ACHN (cell line): ENCODE measurements at places on chromosomes 12 and 14.

GRCh38 chr14:89283327-89284060 is 133.5 kb downstream of the FOXN3 start:
- DNase-seq: no peak

DNA sequence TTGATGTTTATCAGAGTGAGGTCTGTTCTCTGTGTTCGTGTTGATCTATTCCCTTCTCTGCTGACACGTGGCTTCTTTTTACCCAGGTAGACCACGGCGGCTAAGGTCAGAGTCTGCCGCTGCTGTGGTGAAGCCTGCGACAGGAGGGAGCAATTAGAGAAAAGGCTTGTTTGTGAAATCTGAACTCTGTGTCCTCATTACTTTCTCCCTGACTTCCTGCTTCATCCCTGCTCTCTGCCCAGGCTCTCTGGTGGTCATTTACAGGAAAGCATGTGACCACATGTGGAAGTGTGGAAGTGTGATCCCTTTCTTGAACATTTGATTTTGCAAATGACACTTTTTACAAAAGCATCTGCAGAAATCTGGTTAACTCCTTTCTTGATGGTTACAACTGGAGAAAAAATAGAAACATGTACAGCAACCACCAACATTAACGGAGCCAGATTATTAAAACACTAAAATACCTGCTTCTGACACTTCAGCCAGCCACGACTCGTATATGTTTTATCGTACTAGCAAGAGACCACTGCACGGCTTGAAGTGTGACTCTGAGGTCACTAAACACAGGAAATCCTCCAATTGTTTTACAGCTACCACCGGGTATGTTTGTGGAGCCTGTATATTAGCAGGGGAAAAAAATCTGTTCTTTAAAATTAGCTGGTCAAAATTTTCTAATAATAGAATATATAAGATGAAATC is 388.6 kb upstream of the TMPO start:
- DNase-seq: no peak

- DNase-seq: no peak
These were observed 14.9 kb upstream of the TTC7B start for GRCh38 chr14:90830931-90831701.

GRCh38 chr14:51828017-51828797 is 32.2 kb upstream of the GNG2 start:
- peak; percentile 18 for DNase-seq

DNA sequence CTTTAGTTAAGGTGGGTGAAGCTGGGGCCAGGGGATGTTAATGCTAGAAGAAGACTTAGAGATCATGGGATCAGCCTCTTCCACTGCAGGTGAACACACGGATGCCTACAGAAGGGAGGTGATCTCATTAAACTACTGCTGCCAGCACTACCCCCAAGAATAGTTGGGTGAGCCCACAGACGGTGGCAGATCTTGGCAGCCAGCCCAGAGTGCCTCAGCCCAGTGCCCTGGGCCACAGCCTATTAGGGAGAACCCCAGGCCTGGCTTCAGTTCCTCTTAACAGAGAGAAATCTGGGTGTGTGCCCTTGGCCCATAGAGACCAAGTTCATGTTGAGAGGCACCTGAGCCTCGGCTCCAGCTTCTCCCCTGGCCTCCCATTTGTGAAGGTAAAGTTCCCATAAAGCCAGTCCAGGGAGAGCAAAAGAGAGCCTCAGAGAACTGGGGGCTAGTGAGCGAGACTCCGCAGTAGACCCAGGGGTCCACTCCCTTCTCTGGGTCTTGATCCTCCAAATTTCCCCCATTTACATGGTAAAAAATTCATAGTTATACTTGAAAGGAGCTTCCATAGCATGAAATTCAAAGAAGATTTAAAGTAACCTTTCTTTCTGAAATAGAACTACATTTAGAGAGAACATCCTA is 125.0 kb upstream of the CCND2 start:
- no peak for DNase-seq

DNA sequence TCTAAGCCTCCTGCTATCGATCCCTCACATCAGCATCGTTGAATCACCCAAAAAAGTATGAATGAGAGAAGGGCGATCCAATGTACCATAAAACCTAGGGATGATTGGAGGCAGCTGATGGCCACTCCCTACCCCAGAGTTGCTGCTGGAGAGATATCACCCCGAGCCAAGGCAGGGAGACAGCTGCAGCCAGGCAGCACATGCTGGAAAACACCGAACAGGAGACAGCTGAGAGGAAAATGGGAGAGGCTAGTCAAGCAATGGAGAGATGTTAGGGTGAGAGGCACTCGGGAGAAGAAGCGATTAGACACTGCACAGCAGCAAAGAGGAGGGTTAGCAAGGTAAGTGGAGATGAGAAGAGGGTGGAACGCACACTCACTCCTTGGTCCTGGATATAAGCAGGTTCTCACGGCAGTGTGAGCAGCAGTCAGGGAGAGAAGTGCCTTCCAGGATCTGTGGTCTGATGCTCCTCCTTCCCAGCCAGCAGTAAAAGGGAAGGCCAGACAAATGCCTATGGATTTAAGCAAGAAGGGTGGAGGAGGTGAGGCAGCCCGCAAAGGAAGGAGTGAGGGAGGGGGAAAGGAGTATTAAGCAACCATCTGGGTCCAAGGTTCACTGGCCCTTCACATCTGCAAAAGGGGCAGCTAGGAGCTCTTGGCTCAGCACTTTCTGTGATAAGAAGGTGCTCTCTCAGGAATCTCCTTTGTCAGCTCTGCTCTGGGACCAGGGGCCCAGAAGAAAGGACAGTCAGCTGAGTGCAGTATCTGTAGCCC is at the start of gene SLC7A7:
TSS of gene SLC7A7 (minus strand) at position 495 of the 773 bp plus-strand sequence. CDS start 2,037 bp downstream, outside the sequence.
- DNase-seq: no peak

DNA sequence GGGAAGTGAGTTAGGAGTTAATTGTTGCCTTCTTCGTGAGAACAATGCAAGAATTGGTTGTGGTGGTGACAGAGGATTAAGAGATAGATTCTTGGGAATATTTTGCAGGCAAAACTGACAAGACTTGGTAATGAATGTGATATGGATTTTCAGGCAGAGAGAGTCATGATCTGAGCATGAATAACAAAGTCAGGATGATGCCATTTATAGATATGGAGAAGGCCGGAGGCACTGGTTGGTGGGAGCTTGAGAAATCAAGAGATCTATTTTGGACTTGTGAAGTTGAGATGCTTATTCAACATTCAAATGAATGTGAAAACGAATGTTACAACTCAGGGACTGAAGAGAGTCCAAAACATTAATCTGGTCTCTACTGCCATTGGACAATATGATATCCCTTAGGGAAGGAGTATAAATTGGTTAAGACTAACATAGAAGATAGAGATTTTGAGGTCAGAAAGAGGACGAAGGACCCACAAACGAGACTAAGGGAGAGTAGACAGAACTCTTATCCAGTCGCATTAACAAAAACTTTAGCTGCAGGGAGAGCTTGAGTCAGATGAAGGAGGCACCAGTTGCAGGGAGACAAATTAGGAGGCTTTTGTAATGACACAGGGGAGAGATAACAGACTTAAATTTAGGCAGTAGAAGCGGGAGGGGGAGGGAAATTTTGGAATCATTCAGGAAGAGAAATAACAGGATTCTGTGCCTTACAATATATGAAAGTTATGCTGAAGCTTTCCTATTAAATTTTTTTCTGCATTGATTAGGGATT is 1090.6 kb downstream of the GALC start:
- DNase-seq: no peak

DNA sequence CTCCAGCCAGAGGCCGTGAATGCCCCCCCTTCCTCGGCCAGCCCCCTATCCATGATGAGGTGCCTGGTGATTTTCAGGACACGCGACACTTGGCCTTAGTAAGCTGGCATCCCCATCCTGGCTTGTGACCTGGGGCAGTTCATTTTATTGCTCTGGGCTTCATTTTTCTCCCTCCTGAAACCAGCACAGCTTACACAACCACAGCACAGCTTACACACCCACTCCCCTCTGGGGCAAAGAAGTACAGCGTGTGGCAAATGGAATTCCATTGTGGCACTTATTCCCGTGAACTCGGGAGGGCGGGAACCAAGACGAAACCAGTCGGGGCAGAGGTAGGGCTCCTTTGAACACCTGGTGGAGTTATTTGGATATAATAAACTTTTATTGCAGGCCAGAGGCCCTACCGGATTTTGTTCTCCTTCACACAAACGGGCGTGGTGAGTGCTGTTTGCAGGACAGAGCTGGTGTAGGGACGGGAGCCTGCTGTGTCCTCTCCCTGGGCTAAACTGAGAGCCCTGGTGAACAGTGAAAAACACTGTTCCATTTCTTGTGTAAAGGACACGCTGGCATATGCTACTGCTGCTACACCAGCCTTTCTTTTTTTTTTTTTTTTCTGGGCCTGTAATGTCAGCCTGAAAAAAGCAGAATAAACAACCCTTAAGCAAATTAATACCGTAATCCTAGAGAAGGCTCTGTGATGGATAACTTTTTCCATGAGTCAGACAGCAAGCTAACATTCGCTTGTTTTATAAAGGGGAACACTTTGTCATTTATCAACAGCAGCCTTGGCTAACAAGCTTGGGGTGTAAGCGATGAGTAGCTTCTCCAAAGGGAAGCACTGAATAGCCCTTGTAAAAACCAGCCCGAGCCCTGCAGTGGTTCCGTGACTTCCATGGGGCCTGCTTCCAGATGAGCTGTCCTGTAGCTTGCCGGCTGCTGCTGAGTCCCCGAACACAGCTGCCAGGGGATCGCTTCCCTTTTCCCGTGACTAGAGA is 29.3 kb downstream of the CD9 start:
- DNase-seq: no peak

- DNase-seq: peak; percentile 82
These were observed 200.4 kb downstream of the PTPRO start for GRCh38 chr12:15522574-15523187.

DNA sequence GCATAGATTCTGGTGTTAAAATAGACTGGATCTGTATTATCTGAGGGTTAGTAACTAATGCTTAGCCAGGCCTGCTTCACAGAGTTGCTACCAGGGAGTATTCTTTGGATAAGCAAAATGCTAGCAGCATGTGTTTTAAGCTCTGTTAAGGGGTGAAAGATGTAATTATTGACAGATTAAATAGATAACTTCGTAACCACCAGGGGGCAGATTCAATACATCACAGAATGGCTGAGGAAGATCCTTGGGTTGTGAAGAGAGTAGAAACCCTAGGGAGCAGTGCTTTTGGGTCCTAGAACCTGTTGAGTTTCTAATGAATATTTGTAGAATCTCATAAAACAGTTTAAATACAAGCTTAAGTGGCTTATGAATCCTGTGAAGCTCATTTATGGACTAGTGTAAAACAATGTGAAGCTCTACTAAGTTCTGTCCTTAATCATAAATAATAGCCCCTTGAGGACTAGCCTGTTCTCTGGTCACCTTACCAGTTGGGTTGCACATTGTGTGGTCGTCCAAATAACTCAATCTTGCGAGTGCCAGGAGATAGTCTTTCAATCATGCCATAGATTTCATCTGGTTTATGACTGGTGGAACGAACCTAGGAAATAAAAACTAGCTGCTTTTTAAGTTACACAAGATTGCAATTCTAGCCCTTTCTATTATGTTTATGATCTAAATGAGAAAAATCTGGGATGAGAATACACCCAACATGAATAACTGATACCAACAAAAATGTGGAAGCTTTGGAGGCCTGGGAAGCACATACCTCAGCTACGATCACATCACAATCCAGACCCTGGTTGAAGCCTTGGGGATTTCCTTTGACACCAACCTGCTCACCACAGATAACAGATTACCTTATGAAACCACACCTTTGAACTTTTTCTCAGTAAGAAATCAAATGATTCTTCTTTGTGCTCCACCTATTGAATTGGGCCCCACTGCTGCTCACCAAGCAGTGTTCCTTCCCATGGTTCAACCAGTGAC is 12.3 kb downstream of the METTL3 start:
- peak; percentile 61 for DNase-seq

DNA sequence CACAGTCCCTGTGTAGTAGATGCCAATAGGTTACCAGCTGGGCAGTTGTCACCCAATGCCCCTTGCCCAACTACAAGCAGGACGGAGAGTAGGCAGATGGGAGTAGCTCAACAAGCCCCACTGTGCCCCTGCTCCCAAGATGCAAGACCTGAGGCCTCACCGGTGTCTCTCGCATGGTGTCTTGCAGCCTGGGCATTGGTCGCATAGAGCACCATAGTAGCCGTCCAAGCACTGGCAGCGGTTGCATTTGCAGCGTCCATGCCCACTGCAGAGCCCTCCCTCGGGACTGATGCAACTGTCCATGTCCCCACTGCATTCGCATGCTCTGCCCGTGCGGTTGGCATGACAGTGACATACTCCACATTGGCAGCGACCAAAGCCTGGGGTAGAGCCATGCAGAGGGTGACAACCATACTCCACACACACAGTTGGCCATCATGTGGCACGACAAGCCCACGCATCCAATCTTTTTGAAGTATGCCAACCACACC is 11.9 kb upstream of the CSAD start:
- no peak for DNase-seq

GRCh38 chr14:102407258-102407657 is 44.5 kb downstream of the TECPR2 start:
- no peak for DNase-seq

GRCh38 chr14:44741431-44741830 is 220.3 kb downstream of the KLHL28 start:
- DNase-seq: no peak

- no peak for DNase-seq
These were observed 90.9 kb downstream of the TRAFD1 start for GRCh38 chr12:112216223-112216622.

- no peak for DNase-seq
These were observed 413 bp downstream of the LRP6 start for GRCh38 chr12:12266389-12266872.

DNA sequence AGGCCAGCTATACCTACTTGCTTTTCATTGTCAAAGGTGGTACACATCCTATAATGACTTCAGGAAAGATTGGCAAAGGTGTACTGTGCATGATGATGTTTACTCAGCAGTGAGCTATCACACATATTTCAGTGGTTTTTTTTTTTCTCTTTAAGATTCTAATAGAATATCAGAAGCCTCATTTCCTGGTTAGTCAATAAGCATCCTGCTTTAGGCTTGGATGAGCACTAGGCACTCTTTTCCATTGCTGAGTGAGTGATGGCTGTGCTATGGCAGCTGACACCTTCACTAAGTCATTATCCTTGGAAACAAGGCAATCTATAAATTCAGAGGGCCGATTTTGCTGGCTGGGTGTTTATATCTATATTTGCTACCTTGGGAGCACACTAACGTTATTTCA is 161.1 kb upstream of the RASSF8 start:
- peak; percentile 44 for DNase-seq

DNA sequence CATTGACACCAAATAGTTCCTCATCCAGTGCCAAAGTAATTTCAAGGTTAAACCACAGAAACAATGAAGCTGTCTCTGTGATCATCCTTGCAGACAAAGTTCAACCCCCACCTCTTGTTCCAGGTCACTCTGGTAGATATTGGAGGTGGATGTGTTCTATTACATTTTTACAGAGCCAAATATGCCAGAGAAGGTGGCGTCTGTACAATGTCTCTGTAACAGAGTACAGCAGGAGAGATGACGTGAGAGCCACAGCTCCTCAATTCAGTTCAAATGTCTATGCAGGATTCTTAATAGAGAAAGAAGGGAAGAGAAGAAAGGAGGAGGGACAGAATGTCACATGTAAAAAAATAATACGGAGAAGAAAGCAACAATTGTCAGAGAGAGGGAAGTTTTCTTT is 268.3 kb upstream of the OR4E1 start:
- no peak for DNase-seq

DNA sequence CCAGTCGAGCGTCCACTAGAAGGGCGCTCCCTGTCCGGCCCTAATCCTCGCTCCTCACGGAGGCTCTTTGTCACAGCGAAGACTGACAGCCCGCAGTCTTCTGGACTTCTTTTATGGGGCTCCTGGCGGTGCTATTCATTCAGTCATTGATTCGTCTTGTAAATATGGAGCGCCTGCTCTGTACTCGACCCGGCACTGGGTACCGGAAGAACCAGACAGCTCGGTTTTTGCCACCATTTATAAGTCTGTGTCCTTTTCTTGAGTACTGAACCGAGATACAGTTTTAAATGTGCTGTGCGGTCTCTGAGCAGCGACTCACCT is 570 bp downstream of the DMAC2L start:
- DNase-seq: no peak
